ENCODE measurements at places on chromosomes 7 and 10.

GRCh38 chr10:95605163-95605562, 44.0 kb upstream of the SORBS1 start:
- no peak for DNase-seq

DNA sequence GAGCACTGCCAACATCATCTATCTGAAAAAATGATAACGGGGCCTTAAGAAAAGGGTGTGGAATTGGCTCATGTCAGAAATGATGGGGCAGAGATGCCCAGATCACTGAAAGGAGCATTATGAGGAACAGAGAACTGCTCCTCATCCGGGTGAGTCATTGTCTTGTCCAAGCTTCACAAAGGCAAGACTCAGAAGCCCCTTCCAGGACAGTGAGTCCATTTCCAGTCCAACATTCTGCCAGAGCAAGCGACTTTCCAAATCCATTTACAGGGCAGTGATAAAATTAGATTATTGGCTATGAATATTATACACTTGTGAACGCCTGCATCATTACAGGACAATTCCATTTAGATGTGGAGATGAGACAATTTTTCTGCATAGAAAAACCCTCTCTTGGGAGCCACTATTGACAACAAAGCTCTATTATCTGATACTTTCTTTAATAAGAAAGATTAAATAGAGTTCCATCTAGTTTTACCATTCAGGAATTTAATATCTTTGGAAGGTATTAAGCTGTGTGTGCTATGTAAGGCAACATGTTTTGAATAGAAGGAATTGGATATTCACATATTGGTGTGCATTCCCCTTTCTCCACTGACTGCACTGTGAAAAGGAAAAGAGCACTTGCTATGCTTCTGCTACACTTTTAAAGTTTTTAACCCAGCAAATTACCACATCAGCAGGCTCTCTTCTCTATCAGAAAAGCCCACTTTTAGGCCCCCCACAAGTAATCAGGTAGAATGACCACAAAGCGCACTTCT, 159.6 kb downstream of the NRP1 start:
- DNase-seq, result no peak

DNA sequence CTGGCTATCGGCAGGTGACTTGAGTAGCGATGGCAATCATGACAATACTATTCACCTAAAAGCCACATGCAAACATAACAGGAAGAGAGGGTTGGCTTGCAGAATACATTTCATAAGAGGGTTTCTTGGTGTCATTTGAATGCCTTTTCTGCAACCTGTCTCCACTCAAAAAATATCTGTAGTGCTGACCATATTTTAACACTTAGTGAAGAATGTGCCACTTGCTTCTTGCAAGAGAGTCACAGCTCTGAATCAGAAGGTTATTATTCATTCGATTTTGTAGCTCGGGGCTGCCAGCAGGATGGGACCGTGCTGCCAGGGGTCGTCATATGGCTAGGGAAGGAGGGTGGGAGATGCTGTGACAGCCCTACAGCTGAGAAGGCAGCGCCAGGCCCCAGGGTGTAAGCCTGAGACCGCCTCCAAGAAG, 152.0 kb upstream of the PITRM1 start:
- no peak for DNase-seq

DNA sequence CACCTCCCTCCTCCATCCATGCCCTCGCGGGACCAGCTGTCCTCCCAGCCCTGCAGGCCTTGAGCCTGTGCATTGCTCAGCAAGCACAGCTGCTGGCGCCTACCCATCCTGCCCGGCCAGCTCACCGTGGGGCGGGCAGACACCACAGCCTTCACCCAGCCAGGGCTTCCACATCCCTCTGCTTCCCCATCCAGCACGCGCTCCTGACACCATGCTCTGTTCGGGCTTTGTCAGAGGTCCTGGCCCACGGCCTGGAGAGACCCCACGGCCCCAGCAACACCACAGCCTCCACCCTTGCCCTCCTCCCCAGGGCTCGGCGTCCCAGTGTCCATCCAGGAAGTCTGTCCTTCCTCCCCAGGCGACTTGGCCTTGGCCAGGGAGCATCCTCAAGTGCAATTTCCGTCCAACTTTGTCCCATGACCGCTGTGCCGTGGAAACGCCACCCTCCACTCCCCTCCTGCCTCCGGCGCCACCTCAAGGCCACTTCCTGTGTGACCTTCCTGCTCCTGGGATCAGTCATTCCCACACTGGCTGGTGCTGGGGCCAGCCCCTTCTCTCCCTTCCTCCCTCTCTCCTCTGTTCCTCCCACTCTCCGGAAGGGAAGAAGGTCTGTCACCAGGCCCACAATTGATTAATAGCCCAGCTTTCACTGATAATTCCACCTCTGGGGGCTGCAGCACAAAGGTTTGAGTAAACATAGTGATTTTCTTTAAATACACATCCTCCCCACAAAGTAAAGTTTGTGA, 71.5 kb upstream of the SMNDC1 start:
- no peak for DNase-seq

GRCh38 chr7:98594348-98594747, 22.7 kb upstream of the NPTX2 start:
- no peak for DNase-seq

- DNase-seq, result no peak
Measured at GRCh38 chr10:122875843-122876466, 3.4 kb downstream of the FAM24B start.

DNA sequence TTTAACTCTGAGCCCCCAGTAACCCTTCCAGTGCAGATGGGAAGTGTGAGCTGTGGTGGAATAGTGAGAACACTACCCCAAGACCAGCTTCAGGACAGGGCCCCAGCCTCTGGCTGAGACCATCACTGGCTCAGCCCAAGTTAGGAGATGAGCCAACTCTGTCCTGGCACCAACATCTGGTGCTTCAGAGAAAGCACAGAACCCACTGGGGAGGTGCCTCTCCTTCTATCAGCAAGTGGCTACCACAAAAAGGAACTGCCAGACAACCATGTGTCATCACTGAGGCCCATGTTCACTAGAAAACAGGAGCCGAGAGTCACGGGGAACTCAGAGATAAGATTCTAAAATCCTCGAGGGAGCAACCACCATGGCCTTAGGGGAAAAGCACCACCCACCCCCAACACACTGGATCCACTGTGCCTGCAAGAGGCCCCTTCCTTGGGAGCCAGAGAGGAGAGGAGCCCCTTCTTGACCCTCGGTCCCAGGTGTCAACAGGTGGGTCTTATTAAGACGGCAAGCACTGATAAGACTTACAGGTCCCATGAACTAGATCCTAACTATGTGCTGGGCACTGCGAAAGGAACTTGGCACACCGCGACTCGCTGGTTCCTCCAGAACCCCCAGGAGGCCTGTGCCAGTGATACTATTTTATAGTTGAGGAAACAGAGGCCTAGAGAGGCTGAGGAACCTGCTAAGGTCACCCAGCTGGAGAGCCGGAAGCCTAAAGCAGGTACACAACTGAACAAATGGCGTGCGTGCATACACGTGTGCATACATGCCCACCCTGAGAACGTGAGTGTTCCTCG, 102.7 kb downstream of the FAM53B start:
- no peak for DNase-seq
